Stimulated activated CD4-positive, alpha-beta T cell treated with anti-CD3 and anti-CD28 coated beads, TNF-alpha, amount 100 ng/mL, for 4 hours (primary cell): ENCODE measurements at places on chromosomes 3 and 15.

DNA sequence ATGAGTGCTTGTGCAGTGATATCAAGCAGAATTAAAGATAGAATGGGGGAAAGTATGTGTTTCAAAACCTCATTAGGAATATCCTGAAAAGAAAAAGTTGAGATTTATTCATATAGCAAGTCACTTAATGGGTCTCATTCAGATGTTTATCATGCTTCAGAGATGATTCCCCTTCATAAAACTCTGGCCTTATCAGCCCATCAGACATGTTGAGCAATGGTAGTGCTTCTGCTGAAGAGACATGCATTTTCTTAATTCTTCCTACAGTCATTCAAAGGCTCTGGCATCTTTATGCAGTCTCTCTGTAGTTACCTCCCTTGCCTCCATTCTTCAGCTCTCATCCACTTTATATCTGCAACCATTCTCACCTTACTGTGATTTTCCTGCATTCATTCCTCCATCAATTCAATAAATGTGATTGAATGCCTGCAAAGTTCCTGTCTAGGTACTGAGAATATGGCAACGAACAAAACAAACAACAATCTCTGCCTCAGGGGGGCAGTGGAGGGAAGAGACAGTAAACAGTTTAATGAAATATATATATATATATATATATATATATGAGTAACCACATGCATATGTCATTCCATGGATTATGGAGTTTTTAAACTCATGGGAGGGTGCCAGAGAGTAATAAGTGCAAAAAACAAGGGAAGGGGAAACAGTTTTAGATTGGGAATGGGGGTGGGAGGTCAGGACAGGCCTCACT is 138.5 kb downstream of the NECTIN3 start:
- no peak for DNase-seq

DNA sequence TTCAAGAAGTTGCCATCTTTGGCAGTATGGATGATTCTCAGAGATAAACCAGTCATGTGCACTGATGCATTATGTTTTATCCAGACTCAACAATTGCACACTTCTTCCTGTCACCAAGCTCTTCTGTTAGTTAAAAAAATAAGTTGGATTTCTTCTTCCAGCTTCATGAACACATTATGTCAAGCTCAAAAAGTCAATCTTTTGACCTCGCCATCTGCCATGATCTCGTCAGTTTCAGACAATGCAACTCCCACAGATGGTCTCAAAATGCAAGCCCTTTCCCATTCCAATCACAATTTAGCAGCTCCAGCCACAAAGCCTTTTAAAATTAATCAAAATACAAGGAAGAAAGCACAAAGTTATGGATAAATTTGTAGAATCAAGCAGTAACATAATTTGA is 42.8 kb downstream of the TFDP2 start:
- no peak for DNase-seq

- no peak for DNase-seq
Measured at GRCh38 chr3:65607101-65607500, 431.6 kb downstream of the MAGI1 start.

DNA sequence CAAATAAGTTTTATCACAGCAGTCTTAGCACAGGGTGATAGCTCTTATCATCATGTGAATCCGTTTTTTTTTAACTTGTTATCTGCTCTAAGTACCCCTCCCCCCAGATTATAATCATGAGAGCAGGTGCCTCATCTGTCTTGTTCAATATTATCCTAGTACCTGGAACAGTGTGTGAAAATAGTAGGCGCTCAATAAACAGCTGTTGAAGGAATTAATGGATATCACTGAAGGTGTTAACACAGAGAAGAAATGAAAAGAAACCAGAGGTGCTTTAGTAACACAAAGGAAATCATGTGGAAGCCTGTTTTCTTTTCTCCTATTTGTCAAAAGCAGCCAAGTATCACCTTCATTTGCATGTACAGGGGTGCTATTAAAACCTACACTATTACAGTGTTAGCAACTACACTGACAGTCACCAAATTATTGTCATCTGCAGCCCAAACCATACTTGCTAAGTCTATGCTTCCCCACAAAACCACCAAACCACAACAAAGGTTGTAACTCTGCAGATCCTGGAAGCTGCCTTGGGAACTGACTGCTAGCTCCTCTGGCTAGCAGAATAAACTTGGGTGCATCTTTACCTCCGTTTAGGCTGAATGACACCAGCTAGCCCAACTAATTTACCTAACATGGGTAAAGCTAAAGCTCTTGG is 2.9 kb downstream of the XPC start:
- peak; percentile 23 for DNase-seq
